Cardiac fibroblast (primary cell): ENCODE measurements at places on chromosomes 5 and 9.

DNA sequence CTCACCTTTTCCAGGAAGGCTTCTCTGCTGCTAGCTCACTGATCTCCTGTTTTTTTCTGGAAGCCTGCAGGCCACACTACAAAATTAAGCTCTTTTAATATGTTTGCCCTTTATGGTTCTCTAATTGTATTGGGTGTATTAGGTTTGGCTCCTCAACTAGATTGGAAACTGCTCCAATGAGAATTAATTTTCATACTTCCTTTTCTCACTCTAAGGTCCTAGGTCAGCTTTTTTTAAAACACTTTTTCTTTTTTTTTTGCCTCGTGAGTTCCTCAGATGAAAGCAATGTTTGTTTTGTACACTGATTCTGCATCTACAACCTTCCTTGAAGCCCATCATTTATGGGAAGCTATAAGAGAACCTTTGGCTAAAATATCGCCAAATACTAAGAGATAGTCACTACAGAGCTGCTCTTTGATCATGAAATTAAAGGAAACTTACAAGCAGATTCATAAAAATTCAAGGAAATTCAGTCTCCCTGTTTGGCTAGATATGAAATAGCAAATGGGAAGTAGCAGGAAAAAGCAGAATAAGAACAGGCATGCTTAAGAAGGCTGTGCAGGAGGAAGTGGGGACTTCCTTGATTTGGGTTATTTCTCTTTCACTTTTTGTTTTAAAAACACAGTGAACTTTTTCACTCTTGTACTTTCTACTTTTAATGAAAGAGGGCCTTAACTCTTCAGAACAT is 55.2 kb upstream of the FYB1 start:
- peak; percentile 3 for DNase-seq

DNA sequence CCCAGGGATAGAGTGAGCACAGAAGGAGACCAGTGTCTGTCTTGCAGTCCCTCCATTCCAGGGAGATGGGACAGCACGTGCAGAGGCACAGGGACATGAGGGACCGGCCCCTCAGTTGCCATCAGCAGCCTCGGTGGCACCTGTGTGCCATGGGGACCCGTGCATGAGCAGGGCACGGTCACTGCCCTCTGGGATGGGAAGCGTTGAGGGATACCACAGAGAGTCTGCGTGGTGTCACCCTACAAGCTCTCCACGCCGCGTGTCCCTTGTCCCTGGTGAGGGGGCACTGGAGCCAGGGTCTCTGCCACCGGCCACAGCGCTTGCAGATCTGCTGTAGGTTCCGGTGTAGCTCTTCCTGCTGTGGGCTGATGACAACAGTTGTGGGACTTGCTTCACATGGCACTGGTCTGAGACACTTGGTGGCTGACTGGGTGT is 108.1 kb downstream of the CACNA1B start:
- no peak for DNase-seq

DNA sequence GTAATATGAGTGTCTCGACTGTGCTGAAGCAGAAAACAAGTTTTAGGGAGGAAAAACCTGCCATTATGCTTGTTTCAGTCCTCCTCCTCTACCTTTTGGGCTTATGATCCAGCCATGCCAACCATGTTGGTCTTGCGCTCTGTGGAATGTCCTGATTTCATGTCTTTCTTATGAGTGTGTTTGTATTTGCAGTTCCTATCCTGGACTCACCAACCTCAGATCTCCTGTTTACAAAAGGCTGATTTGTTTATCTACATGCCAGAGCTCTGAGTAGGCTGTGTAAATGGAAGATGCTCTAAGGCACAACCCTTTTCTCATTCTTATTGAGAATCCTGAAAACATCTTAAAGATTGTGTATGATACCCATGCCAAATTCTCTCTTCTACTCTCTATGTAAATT is 138.6 kb downstream of the ARHGEF28 start:
- no peak for DNase-seq

GRCh38 chr5:103582364-103582763 is 19.8 kb upstream of the NUDT12 start:
- peak; percentile 72 for DNase-seq

GRCh38 chr5:180140079-180140554 is 68.6 kb upstream of the RNF130 start:
- no peak for DNase-seq

DNA sequence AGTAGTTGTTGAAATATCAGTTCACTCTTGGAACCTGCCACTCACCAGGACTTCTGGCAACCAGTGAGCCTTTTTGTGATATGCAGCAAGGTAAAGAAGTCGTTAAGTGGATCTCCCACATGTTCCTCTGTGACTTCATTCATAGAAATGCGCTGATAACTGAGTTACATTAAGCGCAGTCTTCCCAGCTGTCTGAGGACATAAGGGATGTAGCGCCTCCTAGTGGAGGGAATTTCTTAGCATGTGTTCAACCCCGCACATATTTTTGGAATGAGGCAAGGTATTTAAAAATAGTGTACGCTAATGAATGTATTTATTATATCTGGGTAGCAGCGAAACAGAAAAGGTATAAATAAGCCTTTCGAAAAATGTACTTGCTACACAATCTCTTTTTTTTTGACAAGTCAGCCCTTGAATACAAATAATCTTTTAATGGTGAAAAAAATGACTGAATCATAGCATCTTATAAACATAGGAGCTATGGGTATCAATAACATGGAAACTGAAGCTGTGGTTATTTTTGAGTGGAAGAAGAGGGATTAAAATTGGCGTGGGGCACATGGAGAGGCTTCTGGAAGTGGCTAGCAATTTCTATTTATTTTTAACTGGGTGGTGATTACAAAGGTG is 38.0 kb downstream of the PALM2AKAP2 start:
- DNase-seq, result peak; percentile 97

- DNase-seq, result no peak
Measured at GRCh38 chr9:89896806-89897340, 292.1 kb downstream of the GADD45G start.

DNA sequence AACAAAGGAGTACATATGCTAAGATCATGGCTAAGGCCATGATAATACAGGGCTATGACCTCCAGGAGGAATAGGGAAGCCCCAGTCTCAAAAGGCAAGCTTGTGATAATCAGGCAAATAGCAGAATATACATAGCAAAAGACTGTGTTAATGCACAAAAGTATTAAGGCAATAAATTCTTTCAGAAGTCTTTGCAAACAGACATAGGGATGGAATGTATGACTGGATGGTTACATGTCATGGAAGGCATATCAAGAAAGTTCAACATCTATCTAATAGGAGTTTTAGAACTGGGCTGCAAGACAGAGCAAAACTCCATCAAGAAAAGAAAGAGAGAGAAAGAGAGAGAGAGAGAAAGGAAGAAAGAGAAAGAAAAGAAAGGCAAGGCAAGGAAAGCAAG is 264.5 kb upstream of the CDH6 start:
- DNase-seq, result no peak
